B cell (primary cell): ENCODE measurements at places on chromosomes 2 and 18. TPM values are rescaled to one million over a fixed set of nuclear protein-coding genes. Genes with fewer than 3 reads are reported as not detected.
A peak's percentile ranks its signal among the peaks of the same experiment; 100 is the strongest.

DNA sequence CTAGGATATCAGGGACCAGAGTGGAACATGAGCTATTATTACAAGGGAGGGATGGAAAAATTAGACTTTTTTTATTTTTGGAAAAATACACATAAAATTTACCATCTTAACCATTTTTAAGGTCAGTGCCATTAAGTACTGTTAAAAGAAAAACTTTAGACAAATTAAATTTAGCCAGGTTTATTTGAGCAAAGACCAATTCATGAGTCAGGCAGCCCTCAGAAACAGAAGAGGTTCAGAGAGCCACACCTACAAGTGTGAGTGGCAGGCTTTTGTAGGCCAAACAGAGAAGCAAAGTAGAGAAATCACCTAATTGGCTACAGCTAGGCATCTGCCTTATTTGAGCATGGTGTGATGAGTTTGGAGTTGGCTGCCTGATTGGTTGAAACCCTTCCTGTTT is 301.3 kb upstream of the RAB12 start:
- no peaks in the 10 kb centered on the region for H3K4me1 ChIP-seq
- no peak for DNase-seq
- no peak overlapping the region for H3K27ac ChIP-seq
- H3K27me3 ChIP-seq: no peaks in the 10 kb centered on the region
- no peak overlapping the region for H3K4me3 ChIP-seq

- DNase-seq: peak; percentile 86
- peaks cover 22% of the 10 kb centered on the region for H3K36me3 ChIP-seq
- no peaks in the 10 kb centered on the region for H3K27me3 ChIP-seq
- H3K4me1 ChIP-seq: peaks cover 62% of the 10 kb centered on the region
- peak overlapping the region; percentile 90 for H3K27ac ChIP-seq
These were observed 7.6 kb downstream of the ZFP36L2 start for GRCh38 chr2:43218702-43219382.

- peaks cover 4% of the 10 kb centered on the region for H3K27me3 ChIP-seq
- no peaks in the 10 kb centered on the region for H3K36me3 ChIP-seq
- H3K4me3 ChIP-seq: peak overlapping the region; percentile 75
- peak; percentile 63 for DNase-seq
These were observed 644 bp downstream of the PTGR3 start for GRCh38 chr18:75208155-75208835.

GRCh38 chr2:96951125-96951654 is 35.2 kb downstream of the FAM178B start:
- H3K4me1 ChIP-seq: peaks cover 11% of the 10 kb centered on the region
- H3K27me3 ChIP-seq: peaks cover 22% of the 10 kb centered on the region

DNA sequence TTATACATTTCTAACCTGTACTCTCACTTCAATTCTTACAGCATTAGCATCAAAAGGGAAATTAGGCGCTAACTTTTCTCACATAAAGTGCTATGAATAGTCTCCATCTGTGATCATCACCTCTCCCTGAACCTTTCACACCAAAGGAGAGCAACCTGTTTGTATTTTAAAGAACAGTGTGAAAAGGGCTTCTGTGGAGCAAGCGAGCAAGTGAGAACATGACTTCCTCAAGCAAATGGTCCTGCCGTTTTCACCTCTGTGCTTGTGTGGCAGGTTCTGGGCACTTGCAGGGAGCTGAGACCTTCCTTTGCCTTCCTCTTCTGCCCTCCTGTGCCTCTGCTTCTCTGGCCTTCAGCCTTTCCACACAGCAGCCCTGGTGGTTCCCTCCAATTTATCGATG is 51.9 kb downstream of the TGFA start:
- H3K4me3 ChIP-seq: no peak overlapping the region
- no peaks in the 10 kb centered on the region for H3K36me3 ChIP-seq
- no peak overlapping the region for H3K27ac ChIP-seq
- DNase-seq: no peak
- H3K4me1 ChIP-seq: no peaks in the 10 kb centered on the region

- no peak for DNase-seq
- H3K36me3 ChIP-seq: no peaks in the 10 kb centered on the region
- H3K27me3 ChIP-seq: no peaks in the 10 kb centered on the region
- H3K27ac ChIP-seq: no peak overlapping the region
- H3K4me1 ChIP-seq: no peaks in the 10 kb centered on the region
- no peak overlapping the region for H3K4me3 ChIP-seq
These were observed 362.5 kb upstream of the ACVR2A start for GRCh38 chr2:147482111-147482895.

- H3K27me3 ChIP-seq: no peaks in the 10 kb centered on the region
- H3K27ac ChIP-seq: peak overlapping the region; percentile 99
- no peaks in the 10 kb centered on the region for H3K36me3 ChIP-seq
- H3K4me1 ChIP-seq: peaks cover 50% of the 10 kb centered on the region
These were observed 3.5 kb upstream of the NAGK start for GRCh38 chr2:71064754-71065621.

The SRBD1 gene
- 27.1 and 27.6 TPM in 2 replicates for total RNA-seq

The MAP2 gene
- 3.0 and 3.1 TPM in 2 replicates for total RNA-seq
